ENCODE measurements at places on chromosomes 3 and 15.

GRCh38 chr15:64851503-64851840 is 9.8 kb downstream of the PLEKHO2 start:
- no peak for DNase-seq

GRCh38 chr3:98513091-98513511 is 9.6 kb downstream of the CLDND1 start:
- no peak for DNase-seq

GRCh38 chr15:29959384-29960137 is 123.2 kb upstream of the GOLGA8J start:
- no peak for DNase-seq

DNA sequence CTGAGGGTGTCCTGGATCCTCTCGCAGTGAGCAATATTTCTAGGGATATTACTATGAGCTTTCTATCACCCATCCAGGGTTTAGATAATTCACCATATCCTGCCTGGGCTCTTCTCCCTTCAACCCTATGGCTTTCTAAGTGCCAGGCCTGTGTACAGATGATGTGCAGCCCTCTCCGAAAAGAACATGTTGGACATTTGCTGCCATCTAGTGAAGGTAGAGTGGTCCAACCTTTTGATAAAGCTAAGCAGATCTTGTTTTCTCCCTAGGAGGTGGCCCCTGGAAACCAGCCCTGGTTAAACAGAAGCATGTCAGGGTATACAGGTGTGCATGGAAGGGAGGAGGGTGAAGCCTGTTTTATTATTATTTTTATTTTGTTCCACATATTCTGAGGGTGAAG is 27.9 kb upstream of the SCN10A start:
- no peak for DNase-seq

DNA sequence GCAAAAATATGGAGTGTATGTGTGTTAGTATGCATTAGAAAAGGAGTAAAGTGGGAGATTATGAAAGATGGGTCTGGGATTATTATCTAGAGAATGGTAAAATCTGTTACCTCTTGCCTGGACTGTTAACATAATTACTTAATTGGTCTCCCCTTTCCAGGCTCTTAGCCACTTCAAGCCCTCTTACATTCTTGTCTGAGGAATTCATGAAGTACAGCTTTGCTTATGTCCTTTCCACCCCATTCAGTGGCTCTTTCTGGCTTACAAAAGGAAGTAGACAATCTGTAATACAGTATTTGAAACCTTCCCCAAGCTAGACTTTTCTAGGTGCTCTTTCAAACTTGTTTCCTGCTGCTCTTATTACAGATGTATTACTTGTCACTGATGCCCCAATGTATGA is 129.8 kb downstream of the MBNL1 start:
- DNase-seq = no peak

- DNase-seq = no peak
Observed at GRCh38 chr15:39302936-39303335, 277.9 kb upstream of the THBS1 start.

DNA sequence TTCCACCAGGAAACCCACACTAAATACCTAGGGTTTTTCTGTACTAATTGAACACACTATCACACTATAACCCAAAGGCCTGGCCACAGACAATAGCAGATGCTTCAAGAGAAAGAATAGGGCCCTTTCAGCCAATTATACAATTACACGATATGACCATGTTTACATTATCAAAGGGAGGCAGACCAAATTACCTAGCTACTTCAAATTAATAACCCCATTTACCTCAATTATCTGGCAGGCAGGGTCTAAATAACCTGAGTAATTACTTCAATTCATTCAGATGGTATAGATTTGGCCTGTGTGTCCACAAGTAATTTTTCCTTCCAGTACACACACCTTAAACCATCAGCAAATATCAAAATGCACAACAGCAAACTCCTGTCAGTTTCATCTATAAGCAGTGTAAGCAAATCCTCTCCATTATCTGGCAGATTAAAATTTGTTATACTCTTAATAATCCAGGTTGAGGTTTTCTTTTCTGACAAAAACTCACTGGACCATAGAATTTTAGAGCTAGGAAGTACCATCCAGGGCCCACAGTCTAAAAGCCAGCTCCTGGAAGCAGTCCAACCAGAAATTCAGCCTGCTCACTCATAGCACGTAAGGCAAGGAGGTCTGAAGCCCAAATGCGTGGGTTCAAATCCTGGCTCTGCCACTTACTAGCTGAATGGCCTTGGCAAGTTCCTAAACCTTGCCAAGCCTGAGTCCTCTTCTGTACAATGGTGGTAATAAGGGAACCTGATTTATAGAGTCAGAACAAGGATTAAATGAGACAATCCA is 51.8 kb downstream of the RFTN1 start:
- DNase-seq = no peak

GRCh38 chr3:12638105-12638504 is 25.8 kb downstream of the RAF1 start:
- DNase-seq = no peak

- DNase-seq = no peak
Observed at GRCh38 chr15:41501191-41501917, 7.7 kb downstream of the ITPKA start.
